Mucosa of descending colon (tissue), 3 donors: ENCODE measurements at places on chromosomes 7 and 10. TPM values are rescaled to one million over a fixed set of nuclear protein-coding genes. Genes with fewer than 3 reads are reported as not detected.

GRCh38 chr10:36574207-36574606, 551.2 kb upstream of the ANKRD30A start:
- no peak for DNase-seq

DNA sequence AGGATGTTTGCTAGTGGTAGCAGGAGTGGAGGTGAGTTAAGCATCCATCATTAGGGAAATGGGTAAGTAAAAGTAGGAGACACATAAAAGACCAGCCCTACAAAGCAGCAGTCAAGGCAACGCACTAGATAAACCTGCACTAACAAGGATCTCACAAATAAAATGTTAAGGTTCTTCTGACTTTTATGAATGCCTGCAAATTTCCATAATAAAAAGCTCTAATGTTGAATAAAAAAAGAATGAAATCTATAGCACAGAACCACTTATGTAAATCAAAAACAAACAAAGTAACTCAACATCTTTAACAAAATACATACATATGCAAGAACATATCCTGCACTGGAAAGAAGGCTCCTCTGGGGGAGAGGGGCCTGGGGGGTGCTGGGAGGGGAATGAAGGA, 4.6 kb downstream of the SGMS1 start:
- no peak for DNase-seq

DNA sequence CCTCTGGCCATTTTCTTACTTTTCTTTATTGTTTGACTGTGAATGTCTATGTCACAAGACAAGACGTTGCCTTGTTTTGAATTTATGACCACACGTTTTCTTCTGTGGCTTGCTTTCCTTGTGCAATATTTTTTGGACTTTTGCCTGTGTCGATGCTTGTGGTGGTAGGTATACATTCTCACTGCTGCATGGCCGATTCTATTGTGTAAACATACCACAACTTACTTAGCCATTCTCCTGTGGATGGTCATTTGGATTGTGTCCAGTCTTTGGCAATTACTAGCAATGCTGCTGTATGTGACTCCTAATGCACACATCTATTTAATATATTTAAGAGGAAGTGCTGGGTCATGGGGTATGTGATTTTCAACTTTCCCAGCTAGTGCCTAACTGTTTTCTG, 18.0 kb upstream of the DLG5 start:
- no peak for DNase-seq

DNA sequence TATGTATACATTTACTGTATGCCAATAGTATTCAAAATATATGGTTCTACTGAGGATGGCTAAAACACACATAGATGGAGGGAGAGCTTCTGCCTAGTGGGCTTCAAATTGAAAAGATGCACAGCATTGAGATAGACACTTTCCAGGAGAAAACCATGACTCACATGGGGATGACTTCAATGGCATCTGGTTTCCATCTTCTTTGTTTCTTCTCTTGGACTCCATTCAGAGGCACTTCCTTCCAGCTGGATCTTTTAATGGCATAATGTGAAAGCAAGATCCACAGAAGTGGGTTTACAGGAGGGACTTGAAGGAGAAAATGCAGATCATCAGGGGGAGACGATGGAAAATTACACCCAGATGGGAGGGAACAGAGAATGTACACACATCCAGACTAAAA, 84.9 kb downstream of the ZNF365 start:
- DNase-seq, result peak; percentile 16

DNA sequence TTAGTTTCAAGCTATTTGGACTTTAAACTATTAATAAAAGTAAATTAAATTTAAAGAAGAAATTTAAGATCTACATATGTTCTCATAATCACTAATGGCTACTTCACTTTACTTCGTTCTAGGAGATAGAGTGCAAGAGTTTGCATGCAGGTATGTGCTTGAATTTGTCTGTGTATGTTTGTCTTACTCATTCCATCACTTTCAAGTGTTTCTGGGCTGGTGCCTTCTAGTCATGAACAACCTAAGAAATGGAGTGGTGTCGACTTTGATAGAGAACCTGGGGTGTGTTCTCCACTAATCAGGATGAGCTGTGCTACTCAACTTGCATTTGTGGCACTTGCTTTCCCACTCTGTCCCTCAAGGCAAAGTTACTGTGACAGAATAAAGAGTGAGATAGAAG, 169.9 kb downstream of the KCND2 start:
- DNase-seq, result no peak

GRCh38 chr10:109317746-109318366, 605.5 kb downstream of the XPNPEP1 start:
- no peak for DNase-seq

The KIF11 gene
- 1.7 TPM for total RNA-seq

The OR13A1 gene
- not detected for total RNA-seq

The CUX1 gene
- total RNA-seq, result 120 TPM

The HEPACAM2 gene
- 24.2 TPM for total RNA-seq
